ENCODE measurements at places on chromosomes 16 and 17.

DNA sequence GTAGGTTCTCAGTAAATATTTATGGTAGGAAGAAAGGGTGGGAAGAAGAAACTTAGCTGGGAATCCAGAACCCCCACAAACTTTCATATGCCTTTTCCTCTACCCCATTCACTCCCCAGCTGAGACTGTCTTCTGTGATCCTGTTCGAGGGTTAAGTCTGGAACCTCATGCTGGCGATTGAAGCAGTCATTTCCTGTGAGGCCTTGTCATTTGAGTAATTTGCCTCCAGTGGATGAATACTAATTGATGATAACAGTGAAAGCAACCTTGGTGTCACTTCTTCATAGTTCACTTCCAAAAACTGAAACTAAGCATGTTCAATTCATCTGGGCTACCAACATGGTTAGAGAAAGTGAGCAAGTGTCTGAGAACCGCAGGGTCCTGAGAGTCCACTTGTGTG is 401.2 kb downstream of the CDH13 start:
- no peak for DNase-seq

DNA sequence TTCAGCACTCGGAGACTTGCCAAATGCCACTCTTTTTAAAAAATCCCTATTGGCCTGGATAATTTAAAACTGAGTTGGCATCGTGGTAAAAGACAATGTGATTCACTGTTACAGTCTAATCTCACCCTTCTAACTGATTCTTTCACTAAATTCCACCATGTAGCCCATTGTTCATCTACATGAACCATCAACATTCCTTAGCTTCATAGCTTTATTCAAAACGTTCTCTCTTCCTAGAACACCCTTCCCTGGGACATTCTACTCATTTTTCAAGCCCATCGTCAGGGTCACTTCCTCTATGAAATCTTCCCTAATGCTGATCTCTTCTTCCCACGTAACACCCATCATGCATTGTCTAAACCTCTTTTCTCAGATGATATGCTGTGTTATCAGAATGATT is 15.7 kb upstream of the SHISA9 start:
- DNase-seq: no peak

DNA sequence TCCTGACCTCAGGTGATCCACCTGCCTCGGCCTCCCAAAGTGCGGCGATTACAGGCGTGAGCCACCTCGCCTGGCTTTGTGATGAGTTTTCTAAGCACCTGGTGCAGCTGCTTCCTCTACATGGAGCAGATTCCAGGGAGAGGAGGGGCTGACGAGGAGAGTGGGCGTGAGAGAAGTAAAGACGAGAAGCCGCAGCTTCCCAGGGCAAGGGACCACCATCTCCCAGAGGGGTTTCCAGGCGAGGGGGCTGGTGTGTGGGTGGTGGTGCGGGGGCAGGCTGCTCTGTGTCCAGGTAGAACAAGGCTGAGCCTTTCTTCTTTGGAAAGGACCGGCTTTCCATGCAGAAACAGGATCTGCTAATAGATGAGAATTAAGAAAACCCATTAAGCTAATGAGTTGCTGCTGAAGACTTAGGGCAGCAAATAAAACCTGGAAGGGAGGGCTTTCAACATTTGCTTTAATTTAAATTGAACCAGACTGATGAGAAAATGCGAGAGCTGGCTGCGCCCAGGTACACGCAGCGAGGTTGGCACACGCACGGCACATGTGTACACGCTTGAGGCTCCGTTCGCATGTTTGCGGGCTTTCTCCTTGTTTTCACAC is 236.7 kb downstream of the RBFOX3 start:
- no peak for DNase-seq

DNA sequence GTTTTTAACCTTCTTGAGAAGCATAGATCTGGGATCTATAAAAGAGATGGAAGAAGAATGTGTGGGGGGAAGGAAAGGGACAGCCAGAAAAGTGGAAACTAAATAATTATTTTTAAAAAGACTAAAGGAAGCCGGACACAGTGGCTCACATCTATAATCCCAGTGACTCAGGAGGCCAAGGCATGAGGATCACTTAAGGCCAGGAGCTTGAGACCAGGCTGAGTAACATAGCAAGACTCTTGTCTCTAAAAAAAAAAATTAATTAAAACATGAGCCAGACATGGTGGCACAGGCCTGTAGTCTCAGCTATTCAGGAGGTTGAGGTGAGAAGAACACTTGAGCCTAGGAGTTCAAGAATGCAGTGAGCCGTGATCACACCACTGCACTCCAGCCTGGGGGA is 335.1 kb downstream of the GRIN2A start:
- no peak for DNase-seq

GRCh38 chr17:8494506-8495111 is 58.9 kb downstream of the NDEL1 start:
- DNase-seq: no peak

GRCh38 chr17:31918701-31919128 is 17.2 kb upstream of the UTP6 start:
- DNase-seq: no peak

DNA sequence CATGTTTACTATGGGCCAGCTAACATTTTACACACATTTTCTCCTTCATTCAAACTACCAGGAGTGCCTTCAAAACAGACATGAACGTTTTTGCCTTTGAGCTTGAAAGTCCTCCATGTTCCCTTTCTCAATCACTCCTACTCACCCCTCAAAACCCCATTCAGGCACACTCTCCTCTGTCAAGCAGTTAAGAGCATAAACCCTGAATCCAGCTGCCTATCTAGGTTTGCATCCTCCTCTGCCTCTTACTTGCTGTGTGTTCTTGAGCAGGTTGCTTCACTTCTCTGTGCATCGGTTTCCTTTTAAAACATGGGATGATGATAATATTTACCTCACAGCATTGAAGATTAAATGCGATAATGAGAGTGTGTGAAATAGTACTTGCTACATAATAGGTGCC is 215.3 kb downstream of the HAPSTR1 start:
- DNase-seq: no peak

- DNase-seq: peak; percentile 89
These were observed 8.8 kb upstream of the MAP2K3 start for GRCh38 chr17:21275579-21276263.
